C1 segment of cervical spinal cord (tissue), 14 donors: ENCODE measurements at places on chromosomes 3 and 15.
A peak's percentile ranks its signal among the peaks of the same experiment; 100 is the strongest.

- DNase-seq = no peak
Observed at GRCh38 chr15:69609176-69609575, 156.6 kb downstream of the RPLP1 start.

GRCh38 chr3:80000022-80000421, 232.2 kb upstream of the ROBO1 start:
- no peak for DNase-seq

GRCh38 chr3:134309987-134310700, 59.5 kb upstream of the RYK start:
- DNase-seq = no peak

- DNase-seq = no peak
Observed at GRCh38 chr15:77119446-77119845, 48.5 kb upstream of the TSPAN3 start.

DNA sequence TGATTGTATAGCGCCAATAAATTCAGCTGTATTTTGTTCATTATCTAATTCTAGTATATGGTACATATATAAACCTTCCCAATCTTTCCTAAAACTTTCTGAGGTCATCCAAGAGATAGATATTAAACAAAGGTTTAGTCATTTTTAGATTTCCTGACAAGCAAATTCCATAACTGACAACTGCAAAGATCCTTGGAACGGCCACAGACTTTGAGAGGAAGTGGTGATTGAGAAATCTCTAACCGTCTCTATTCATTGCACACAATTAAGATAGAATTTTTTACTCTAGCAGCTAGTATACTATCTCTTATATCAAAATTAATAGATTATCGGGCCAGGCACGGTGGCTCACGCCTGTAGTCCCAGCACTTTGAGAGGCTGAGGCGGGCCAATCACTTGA, 4.7 kb downstream of the CSNK1G1 start:
- DNase-seq = no peak

DNA sequence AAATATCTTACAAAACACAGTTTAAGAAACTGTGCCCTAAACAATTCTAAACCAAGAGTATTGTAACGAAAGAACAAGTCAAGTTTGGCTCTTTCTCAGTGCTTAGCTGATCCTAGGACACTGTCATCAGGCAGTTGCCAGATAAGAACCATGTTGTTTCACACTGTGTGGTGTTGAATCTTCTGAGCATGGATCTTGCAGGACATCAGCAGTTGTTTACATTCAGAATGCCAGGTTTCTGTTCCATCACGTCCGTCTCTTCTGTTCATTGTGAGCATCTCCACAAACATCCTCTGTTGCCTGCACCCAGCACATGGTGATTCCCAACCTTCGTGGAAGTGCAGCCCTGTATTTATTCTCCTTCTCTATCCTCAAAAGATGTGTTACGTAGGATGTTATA, 67.9 kb downstream of the DCUN1D1 start:
- DNase-seq = no peak

- no peak for DNase-seq
Observed at GRCh38 chr3:43206632-43207031, 79.7 kb upstream of the SNRK start.

GRCh38 chr3:141269961-141270360, 38.3 kb downstream of the PXYLP1 start:
- no peak for DNase-seq

DNA sequence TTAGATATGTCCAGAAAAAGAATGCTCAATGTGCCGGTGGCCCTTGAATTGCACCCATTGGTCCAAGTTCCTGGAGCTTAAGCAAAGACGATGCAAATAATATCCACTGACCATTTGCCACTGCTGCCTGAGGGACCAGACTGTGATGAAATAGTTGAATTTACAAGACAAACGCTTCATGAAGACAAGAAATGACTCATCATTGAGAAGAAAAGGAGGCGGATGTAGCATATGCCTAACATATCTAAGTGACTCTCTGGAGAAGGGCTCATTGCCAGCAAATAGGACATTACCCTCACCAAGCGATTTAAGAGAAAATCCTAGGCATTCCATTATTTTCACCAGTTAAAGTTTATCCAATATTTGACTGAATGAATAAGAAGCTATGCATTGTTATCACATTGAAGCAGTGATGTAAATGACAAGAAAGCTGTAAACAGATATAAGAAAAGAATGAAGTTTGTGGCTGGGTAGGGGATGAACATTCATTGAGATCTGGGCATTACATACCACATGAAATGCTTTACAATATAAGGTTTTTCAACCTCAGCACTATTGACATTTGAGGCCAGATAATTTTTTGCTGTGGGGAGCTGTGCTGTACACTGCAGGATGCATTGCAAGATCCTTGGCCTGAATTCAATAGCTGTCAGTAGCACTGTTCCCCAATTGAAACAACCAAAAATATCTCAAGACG, 48.9 kb upstream of the CPNE4 start:
- no peak for DNase-seq

- DNase-seq = peak; percentile 13
Observed at GRCh38 chr3:137972396-137972795, 37.6 kb upstream of the CLDN18 start.

DNA sequence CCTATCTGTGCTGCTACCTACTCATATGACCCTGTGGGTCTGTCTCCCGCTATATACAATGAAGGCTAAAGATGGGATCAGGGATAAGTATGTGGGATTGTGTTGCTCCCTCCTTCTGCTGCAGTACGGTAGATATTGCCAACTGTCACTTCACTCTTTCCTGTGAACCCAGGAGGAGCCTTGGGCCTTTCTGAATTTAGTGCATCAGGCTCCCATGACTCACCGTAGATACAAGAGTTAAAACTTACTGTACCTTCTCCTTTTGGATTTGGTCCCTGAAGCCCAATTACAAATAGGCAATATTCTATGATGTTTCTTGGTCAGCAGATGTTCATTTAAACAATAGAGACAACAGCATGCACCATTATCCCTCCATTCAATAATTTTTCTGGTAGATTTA, 27.4 kb downstream of the MITF start:
- no peak for DNase-seq

DNA sequence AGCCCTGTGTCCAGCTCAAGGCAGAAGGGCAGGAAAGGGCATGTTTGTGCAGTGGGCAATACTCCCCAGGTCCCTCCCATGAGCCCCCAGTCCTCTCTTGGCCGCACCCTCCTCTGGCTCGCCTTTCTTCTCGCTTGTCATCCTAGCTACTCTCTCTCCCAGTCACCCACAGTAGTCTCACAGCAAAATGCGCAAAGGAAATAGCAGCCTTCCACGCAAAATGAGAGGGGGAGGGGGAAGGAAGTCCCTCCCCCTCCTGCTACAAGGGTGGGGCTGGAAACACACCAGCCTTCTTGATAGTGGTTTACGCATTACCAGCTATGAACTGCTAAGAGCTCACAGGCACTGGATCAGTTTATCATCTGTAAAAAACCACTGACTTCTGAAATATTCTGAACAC, 83.8 kb downstream of the GADL1 start:
- no peak for DNase-seq

GRCh38 chr15:48190932-48191573, 412 bp upstream of the CTXN2 start:
- no peak for DNase-seq

- no peak for DNase-seq
Observed at GRCh38 chr15:80831606-80832224, 52.5 kb downstream of the CEMIP start.

DNA sequence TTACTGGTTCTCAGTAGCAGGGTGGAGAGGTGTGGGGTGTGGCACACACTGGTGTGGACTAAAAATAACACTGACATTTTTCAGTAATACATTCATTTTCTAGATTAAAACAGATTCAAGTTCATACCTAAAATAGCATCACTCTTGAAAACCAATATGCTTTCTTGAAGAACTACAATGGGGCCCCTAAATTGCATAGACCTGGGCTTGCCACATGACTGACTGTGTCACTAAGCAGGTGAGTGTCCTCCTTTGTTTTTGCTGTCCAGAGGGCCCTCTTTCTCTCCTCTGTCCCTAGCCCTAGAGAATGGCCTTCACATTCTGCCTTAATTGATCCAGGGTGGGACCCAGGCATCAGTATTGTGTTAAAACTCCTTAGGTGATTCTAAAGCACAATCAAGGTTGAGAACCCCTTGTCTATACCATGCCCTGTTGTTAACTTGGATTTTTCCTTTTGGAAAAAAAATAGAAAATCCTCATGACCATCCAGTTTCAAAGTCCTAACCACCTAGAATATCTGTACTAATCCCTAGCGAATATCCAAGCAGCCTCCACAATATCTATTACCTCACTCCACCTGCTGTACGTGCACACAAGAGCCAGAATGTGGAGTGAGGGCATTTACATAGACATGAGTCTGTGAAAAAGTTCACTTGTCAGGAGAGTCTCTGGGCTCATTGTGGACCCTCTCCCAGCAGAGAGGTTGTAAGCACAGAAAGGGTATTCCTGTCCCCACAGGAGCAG, 18.7 kb upstream of the TMEM41A start:
- DNase-seq = no peak

DNA sequence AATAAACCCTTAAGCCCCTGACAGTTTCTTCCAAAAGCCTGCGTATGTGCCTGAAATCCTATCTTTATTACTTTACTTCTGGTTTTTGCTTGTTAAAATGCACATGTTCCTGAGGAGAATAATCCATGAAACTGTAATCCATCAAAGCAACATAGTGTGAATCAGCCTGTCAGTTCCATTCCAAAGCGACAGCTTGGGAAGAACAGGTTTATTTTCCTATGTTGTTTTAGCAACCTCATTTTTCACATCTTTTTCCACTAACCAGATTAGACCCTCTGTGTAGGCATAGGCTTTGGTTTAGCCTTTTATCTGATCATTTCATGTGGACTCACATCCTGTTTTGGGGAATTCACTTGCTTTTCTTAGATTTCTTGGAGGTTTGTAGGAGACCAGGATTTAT, 988.0 kb downstream of the SQOR start:
- DNase-seq = no peak

DNA sequence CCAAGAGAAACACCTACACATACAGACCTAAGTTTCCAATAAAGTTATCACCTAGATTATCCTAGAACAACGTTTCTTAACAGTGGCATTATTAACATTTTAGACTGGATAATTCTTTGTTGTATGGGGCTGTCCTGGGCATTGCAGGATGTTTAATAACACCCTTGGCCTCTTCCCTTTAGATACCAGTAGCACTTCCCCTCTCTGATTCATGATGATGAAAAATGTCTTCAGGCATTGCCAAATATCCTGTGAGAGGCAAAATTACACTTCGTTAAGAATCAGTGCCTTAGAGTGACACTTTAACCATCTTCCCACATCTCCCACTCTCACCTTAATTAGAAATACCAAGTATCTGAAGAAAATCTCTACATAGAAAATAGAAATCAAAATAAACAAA, 352.6 kb downstream of the CGGBP1 start:
- no peak for DNase-seq

DNA sequence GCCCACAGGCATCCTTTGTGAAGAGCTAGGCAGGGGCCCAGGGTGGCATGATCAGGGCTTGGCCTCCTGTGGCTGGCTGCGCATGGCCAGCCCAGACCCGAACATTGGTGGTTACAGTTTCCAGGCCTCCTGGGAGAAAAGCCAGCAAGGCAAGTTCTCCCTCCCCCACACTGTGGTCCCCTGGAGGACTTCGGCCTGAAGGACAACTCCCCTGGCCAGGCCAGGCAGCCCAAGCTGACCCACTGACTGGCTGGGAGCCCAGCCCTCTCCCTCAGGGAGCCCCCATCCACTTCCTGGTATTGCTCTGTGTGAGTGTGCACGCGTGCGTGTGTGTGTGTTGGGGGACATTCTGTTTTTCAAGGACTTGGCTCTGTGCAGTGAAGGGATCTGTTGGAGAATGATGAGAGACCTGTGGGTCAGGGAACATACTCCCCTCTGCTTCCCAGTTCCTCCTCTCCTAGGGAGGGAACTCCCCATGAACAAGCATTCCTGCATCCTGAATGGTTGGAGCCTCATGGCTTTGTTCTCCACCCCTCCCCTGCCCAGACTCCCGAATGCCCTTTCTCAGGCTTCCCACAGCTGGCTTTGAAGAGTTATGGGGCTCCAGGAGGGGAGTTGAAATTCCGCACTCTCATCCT, 29.5 kb downstream of the CORO2B start:
- DNase-seq = peak; percentile 51

DNA sequence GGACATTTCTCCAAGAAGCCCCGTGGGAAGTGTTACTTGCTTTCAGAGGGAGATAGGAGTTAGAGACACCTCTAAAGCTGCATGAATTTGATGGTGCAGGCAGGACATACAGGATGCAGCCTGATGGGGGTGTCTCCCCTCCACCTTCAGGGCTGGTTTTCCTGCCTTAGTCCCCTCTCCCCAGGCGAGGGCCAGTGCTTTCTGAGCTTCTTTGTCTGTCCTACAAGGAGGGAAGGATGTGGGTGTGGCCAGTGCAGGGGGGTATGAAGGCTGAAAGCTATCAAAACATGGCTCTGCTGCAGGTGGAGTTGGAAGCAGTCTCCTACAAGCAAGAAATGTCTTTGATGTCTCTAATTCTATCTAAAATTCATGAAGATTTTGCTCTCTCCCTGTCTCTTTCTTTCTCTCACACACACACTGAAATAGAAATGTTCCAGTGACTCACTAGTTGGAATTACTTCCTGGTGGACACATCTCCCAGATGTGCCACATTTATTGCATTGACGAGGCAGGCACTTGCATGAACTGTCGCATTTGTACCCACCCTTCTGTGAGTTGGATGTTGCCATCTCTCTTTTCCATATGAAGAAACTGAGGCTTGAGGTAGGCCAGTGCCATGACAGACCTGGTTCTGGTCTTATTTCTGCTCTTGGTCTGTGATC, 13.9 kb upstream of the PODXL2 start:
- no peak for DNase-seq

DNA sequence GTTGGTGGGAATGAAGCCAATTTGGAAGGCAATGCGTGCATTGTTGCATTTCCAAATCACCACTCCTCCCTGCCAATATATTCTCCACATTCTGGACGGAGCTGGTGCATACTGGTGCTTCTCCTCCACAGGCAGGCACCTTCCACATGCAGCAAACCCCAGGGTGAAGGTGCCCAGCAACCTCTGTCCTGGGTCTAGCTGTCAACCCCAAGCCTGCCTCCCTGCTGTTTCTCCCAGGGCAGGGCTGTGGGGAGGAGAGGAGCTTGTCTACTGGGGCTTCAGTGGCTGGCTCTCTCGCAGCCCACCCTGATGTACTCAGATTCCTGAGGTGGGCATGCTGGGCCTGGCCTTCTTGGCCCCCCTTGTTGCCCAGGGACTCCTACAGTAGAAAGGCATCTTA, 20.1 kb downstream of the GASK1A start:
- DNase-seq = no peak

- DNase-seq = no peak
Observed at GRCh38 chr15:56772868-56773639, 39.7 kb upstream of the ZNF280D start.

DNA sequence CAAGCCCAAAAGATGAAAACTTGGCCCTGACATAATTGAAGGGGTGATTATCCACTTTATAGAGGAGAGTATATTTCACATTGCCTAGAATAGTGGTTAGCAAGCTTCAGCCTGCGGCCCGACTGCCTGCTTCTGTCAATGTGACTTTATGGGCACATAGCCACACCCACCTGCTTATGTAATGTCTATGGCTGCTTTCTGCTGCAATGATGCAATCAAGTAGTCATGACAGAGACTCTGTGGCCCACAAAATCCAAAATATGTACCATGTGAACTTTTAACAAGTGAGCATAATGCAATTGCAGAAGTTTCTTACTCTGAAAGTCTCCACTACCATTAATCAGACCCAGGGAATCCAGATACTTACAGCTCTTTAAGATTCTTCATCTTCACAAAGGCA, 103.1 kb downstream of the LRIG1 start:
- DNase-seq = no peak

GRCh38 chr3:157785102-157785826, 282.0 kb upstream of the VEPH1 start:
- DNase-seq = no peak
